Esophagus mucosa (tissue), 1 donor: ENCODE measurements at places on chromosomes 1 and 21. TPM values are rescaled to one million over a fixed set of nuclear protein-coding genes. Genes with fewer than 3 reads are reported as not detected.

Gene BATF3
- 0.68 TPM for total RNA-seq

GRCh38 chr1:209893751-209894150 is 44.3 kb upstream of the SYT14 start:
- no peak for ATAC-seq

DNA sequence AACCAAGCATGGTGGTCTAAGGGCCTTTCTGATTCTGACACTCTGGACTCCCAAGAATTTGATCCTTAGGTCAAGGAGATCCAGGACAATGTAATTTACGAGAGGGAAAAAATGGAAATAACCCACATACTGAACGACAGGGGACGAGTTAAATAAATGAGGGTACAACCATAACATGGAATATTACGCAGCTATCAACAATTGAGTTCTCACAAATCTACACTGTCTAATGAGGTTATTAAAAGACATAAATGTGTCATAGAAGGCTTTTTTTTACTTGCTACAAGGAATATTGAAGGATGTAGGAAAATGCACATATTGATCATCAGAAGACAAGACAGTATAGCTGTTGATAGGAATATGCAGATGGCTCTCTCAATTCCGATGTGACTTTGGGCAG is 23.8 kb downstream of the SDC3 start:
- ATAC-seq, result no peak

DNA sequence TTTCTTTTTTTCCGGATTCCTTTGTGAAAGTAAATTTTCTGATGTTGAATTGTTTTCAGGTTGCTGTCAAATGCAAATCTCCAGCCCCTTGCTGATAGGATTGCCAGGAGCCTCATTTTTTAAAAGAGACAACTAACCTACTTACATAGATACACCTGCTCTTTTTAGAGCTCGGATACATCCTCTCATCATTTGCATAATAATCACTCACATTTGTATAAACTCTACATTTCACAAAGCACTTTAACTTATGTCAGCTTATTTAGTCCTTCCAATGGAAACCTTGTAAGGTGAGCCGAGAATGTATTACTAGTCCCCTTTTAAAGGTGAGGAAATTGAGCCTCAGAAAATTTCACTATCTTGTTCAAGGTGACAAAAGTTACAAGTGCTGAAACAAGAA is 84.8 kb downstream of the KCTD3 start:
- ATAC-seq, result no peak

DNA sequence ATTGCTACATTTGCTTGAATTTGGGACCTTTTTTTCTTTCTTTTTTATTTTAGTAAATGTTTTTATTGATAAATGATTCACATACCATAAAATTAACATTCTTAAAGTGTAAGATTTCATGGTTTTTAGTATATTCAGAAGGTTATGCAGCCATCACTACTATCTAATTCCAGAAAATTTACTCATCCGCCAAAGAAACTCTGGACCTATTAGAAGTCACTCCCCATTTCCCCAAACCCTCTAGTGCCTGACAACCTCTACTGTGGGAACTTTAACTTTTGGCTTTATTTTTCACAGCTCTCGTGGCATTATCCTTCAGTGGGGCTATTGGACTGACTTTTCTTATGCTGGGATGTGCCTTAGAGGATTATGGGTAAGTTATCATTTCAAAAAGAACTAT is 4.5 kb downstream of the LEPR start:
- ATAC-seq, result no peak

- no peak for ATAC-seq
Measured at GRCh38 chr1:46098027-46098712, 34.3 kb downstream of the PIK3R3 start.
